Upper lobe of right lung (tissue), 1 donor: ENCODE measurements at places on chromosomes 11 and 22.

DNA sequence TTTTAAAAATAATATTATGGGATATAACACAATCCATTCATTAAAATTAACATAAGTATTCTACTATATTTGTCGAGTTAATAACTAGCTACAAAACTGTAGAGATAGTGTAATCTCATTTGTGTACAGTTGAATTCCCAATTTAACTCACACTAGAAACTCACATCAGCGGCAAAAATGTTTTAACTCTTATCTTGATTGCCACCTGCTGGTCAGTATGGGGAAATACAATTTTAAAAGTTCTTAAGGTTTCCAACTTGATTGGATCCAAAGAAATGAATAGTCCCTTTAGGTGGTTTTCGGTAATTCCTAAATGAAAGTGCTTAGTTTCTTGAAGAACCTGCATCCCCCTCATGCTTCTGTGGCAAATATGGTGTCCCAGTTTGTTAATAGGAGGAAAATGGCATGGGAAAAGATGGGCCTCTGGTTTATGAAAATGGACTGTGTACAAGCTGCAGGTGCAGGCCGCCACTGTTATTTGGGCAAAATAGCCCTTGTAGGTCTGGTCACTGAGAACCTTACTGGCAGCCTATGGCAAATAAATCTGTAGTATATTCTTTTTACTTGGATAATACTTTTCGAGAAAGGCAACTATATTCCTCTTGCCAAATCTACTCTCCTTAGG, 33.7 kb upstream of the SLC17A6 start:
- no peak for DNase-seq

DNA sequence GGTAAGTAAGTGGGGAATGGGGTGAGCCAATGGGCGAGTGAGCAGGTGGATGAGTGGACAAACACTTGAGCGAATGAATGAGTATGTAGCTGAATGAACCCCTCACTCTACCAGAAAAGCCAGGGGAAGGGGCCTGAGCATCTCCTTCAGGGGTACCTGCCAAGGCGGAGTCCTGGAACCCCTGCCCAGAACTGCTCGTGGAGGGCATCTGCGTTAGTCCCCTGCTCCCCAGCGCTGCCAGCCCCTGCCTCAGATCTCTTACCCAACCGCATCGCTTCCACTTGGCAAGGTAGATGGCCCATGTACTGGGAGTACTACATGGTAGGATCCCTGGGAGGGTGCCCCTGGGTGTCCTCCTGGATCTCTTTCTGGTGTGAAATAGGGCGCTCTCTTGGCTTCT, 7.4 kb upstream of the ANO1 start:
- DNase-seq: peak; percentile 44

GRCh38 chr11:71309181-71309580, 56.8 kb upstream of the SHANK2 start:
- DNase-seq: peak; percentile 26

- no peak for DNase-seq
These were observed 388.6 kb downstream of the MN1 start for GRCh38 chr22:27412866-27413445.

DNA sequence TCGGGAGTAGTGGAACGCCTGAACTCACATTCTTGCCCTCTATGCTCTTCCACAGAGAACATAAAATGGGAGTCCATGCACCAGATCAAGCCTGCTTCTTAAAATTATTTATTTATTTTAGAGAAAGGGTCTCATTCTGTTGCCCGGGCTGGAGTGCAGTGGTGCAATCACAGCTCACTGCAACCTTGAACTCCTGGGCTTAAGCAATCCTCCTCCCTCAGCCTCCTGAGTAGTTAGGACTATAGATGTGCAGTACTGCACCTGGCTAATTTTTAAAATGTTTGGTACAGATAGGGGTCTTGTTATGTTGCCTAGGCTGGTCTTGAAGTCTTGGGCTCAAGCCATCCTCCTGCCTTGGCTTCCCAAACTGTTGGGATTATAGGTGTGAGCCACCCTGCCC, 13.0 kb downstream of the SLC6A5 start:
- no peak for DNase-seq

GRCh38 chr11:18527512-18527911, 770 bp upstream of the TSG101 start:
- DNase-seq: no peak

GRCh38 chr11:74055938-74056337, 47.1 kb upstream of the UCP3 start:
- DNase-seq: no peak

DNA sequence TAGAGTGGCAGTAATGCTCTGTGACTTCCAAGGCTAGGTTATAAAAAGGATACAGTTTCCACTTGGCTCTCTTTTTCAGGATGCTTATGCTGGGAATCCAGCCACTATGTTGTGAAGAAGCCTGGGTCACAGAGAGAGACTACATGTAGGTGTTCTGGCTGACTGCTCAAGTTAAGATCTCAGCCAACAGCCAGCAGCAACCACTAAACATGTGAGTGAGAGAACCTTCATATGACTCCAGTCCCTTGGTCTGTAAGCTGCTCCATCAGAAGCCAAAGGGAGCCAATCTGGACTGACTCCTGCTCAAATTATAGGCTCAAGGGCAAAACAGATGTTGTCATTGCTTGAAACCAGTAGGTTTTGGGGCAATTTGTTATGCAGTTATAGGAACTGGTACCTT, 162.7 kb downstream of the MAML2 start:
- no peak for DNase-seq

DNA sequence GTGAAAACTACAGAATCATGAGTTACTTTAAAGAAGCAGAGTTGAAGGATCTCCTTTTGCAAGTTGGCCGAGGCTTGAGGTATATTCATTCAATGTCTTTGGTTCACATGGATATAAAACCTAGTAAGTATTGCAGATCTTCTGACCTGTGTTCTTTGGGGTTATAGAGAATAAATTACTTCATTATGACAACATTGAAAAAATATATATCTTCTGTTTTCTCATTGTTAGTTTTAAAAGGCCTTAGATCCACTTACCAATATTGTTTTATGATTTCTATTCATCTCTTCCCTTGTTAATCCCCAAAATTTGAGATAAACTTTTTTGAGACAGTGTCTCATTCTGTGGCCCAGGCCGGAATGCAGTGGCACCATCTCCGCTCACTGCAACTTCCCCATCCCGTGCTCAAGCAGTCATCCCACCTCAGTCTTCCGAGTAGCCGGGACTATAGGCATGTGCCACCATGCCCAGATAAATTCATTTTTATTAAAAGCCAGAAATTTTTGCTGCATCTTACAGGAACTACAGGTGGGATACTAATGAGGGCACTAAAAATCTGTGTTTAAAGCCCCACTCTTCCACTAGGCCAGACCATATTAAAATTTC, 8.2 kb downstream of the WEE1 start:
- DNase-seq: no peak

GRCh38 chr11:119460582-119460981, 37.6 kb upstream of the THY1 start:
- no peak for DNase-seq

- DNase-seq: peak; percentile 38
These were observed 21.8 kb upstream of the CRYBB3 start for GRCh38 chr22:25177895-25178294.

DNA sequence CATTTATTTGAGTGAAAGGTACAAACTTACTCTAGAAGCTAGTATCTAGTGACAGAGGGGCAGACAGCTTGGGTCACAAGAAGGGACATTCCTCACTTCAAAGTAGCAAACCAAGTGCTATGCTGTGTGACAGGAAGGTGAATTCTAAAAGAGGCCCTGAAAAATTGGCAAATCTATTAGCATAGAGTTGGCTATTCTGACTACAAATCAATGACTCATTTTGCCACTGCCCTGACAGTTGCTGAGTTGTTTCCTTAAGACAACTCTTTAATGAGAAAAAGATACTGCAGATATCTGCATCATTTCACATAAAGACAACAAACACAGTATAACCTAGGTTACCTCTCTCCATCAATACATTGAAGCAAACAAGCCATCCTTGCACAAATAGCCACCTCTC, 524.0 kb upstream of the LRRC4C start:
- no peak for DNase-seq

DNA sequence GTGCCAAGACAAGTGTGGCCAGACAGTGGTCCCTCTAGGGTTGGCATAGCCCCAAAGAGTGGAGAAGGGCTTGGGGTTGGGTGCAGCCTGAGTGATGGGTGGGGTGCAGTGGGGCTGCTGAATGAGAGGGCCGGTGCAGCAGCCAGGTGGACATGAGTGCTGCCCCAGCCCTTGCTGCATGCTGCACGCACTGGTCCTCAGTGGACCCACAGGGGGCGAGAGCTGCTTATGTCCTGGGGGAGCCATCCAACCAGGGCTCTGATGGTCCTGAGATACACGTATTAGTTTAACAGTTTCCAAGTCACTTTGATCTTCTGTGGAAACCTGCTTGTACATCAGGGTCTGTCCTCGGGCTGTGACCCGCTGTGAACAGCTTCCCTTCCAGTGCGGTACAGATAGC, 23.9 kb upstream of the ACR start:
- peak; percentile 40 for DNase-seq

DNA sequence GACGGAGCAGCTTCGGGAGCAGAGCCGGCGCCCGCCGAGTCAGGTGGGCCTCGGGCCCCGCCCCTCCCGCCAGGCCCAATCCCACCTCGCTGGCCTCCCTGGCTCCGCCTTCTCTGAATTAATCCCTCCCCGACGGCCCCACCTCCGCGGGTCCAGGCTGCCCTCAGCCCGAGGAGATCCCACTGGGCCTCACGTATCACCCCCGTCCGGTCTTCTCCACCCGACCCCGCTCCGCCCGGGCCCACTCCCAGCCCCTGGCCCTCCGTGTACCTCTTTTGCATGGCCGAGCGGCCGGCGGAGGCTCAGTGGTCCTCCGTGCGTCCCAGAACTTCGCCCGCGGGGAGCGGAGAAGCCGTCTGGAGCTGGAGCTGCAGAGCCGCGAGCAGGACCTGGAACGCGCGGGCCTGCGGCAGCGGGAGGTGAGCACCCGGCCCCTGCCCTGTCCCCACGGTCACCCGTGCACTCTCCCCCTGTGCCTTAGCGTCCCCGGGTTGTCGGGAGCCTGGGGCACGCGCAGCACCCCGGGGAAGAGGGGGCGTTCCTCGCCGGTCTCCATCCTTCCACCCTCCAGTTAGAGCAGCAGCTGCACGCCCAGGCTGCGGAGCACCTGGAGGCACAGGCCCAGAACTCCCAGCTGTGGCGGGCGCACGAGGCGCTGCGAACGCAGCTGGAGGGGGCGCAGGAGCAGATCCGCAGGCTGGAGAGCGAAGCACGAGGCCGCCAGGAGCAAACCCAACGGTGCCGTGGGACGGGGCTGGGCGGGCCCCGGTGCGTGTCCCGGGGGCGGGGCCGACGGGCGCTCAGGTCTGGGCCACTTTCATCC, 2.2 kb upstream of the CD151 start:
- DNase-seq: peak; percentile 92

DNA sequence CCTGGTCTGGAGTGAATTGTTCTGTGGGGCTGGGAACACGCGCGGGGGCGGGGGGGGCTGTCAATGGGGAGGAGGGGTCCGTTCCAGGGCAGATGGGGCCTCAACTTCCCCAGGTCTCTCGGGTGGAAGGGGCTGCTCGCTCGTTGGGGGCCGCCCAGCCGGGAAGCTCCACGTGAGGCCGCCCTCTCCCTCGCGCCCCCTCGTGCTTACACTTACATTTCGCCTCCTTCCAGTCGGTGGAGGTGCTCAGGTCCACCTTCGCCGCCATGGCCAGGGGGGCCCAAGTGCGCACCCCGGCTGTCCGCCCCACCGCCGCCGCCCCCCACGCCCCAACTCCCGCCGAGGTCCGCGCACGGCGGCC, 452 bp downstream of the MACROD1 start:
- peak; percentile 73 for DNase-seq

GRCh38 chr11:111645657-111646316, 43.5 kb downstream of the SIK2 start:
- DNase-seq: no peak

DNA sequence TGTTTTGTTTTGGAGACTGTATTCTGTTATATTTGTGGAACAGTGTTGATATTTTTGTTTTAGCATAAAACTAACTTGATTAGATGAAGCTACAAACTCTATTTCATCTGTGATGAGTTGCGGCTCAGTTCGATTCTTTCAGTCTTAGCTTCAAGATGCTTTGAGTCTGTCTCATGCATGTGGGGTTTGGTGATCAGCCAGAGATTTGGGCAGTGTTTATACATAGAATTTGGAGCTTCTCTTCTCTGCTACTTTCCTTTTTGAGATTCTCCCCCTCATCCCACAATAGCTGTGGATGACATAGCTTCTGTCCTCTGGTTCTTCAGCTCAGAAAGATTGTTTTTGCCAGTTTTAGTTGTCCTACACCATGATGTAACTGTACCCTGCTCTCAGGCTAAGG, 90.4 kb downstream of the ARHGAP20 start:
- DNase-seq: no peak

DNA sequence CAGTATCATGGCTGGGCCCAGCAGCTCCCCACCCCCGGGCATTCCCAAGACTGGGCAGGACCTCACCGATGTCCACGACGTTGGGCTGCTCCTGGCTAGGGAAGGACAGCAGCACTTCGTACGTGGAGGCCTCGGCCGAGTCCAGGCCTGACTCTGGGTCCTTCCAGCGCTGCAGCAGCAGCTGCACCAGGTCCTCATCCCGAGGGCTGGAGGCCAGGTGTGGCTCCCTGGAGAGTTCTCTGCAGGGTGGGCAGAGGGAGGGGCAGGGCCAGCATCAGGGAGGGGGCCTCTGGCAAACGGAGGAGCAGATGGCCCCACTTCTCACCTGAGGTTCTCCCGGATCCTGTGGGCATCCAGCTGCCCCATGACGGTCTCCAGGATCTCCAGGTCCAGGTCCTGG, 341 bp downstream of the NAALADL1 start:
- no peak for DNase-seq

DNA sequence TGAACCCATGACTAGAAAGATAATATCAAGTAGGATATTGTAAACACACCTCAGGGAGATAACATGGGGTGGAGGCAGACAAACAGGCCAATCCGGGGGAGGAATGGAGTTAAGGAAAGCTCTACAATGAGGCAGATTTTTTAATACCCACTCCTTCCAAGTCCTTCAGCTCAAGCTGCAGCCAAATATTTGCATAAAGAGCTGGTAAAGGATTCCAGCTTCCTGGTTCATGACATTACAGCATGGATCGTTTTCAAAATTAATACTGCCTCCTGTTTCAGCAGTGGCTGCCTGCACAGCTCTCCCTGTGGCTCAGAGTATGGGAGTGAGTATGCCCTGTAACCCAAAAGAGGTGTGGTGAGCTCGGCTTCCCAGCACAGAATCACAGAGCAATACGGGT, 5.1 kb downstream of the POU2AF3 start:
- no peak for DNase-seq

GRCh38 chr22:47612311-47612910, 850.0 kb downstream of the TBC1D22A start:
- no peak for DNase-seq

- DNase-seq: no peak
These were observed 97.1 kb downstream of the CD44 start for GRCh38 chr11:35235936-35236666.

DNA sequence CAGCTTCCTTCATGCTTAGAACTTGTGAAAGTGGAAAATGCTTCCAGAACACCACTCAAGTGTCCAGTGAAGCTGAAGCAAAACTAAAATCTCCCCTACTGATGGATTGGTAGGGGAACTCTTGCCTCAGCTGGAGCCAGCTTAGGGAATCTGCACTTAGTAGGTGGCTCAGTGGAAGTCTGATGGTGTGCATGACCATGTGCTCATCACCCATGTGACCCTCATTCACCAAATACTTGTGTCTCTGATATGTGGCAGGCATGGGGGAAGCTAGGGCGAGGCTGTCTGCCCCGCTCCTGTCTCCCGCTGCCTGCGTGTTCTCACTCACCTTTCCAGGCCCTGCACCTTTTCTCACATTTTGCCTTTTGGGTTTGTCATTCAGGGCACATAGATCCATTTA, 7.2 kb downstream of the TEAD1 start:
- no peak for DNase-seq
